ENCODE measurements at places on chromosomes 3 and 15.

GRCh38 chr15:57647791-57648130 is 56.1 kb downstream of the MYZAP start:
- no peak for DNase-seq

GRCh38 chr15:70262171-70262570 is 164.5 kb upstream of the TLE3 start:
- no peak for DNase-seq

GRCh38 chr3:48090166-48090939 is 74.1 kb upstream of the MAP4 start:
- DNase-seq, result no peak

GRCh38 chr15:27214032-27214431 is 243.1 kb downstream of the GABRG3 start:
- DNase-seq, result no peak

GRCh38 chr3:135868801-135869200 is 96.7 kb upstream of the PPP2R3A start:
- DNase-seq, result no peak
